ENCODE measurements at places on chromosomes 1 and 21.

DNA sequence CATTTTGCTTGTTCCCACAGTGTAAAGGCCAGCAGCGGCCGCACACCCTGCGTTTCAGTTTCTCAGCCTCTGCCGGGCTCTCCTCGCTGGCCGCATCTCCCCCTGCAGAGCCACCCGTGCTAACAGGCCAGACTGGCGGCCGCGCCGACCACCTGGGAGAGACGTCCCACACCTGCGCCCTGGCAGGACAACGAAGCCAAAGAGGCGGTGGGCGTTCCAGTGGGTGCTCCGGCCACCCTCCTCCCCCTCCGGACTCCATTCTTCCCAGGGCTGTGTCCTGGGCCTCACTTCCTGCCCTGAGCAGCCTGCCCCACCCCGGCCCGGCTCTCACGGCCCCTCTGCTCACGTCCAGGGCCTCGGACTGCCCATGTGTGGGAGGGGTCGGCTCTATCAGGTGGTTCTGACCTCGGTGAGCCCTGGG lies 31.9 kb upstream of the SLC19A1 start:
- DNase-seq, result no peak
- no peaks in the 10 kb centered on the region for H3K36me3 ChIP-seq
- no peak overlapping the region for H3K27ac ChIP-seq
- H3K4me3 ChIP-seq, result no peak overlapping the region

DNA sequence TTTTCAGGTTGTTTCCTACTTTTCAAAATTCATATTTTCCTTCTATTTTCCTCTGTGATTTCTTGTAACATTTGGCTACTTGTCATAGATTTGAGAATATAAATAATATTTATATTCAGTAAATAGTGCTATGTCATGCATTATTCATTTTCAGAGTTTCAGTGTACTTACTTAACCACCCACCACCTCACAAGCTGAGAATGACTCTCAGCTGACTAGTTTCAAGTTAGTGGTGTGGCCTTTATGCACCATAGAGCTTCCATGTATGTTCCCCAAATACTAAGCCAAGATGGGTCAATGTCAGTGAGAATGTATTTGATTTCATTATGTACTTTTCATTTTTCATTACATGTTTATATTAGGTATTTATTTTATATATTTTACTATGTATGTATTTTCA lies 56.9 kb upstream of the RGS1 start:
- peaks cover 35% of the 10 kb centered on the region for H3K4me1 ChIP-seq
- H3K4me3 ChIP-seq, result no peak overlapping the region
- no peak overlapping the region for H3K27ac ChIP-seq
- H3K36me3 ChIP-seq, result no peaks in the 10 kb centered on the region
- DNase-seq, result no peak
- H3K27me3 ChIP-seq, result no peaks in the 10 kb centered on the region

- no peaks in the 10 kb centered on the region for H3K4me1 ChIP-seq
- no peak for DNase-seq
- H3K4me3 ChIP-seq, result no peak overlapping the region
- peaks cover 14% of the 10 kb centered on the region for H3K27me3 ChIP-seq
Measured at GRCh38 chr1:214566158-214567104, 15.0 kb upstream of the PTPN14 start.

- peaks cover 1% of the 10 kb centered on the region for H3K36me3 ChIP-seq
- peaks cover 5% of the 10 kb centered on the region for H3K27me3 ChIP-seq
- DNase-seq, result no peak
- H3K4me3 ChIP-seq, result no peak overlapping the region
Measured at GRCh38 chr1:16418823-16419425, 18.3 kb downstream of the SPATA21 start.

DNA sequence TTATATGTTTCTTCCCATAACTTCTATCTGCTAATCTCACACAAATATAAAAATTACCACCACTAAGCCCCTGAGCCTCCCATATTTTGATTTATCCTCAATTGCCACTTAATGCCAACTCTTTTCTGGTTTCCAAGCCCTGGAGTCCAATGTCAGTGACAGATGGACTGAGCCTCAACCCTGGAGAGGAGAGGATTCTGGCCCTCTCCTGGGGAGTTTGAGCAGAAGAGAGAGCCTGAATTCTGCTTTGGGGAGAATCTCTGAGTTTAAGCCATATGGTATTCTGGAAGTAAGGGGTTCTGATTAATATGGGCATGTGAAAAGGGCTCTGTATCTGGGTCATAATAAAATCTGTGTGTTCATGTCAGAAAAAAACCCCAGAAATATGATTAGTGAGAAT lies 8.5 kb downstream of the CADM3 start:
- H3K36me3 ChIP-seq, result no peaks in the 10 kb centered on the region
- no peak for DNase-seq
- H3K27me3 ChIP-seq, result peaks cover 29% of the 10 kb centered on the region
- H3K27ac ChIP-seq, result no peak overlapping the region
- no peak overlapping the region for H3K4me3 ChIP-seq

DNA sequence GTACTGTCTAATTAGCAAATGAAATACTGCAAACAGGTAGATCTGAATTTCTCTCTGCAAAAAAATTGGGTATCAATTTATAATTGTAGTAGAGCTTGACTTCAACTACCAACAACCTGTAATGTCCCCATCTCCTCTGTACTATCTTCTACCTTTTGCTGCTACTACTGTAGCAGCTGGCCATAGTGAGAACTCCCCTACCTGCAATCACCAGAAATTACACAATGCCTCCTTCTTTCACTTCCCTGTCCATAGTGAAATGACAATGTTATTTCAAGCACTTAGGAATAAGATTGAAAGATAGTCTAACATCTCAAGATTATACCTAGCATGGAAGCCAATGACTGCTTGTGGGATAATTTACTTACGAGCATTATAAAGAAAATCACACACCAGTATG lies 100.4 kb downstream of the ACBD6 start:
- no peaks in the 10 kb centered on the region for H3K27me3 ChIP-seq
- no peaks in the 10 kb centered on the region for H3K4me1 ChIP-seq
- H3K27ac ChIP-seq, result no peak overlapping the region
- peaks cover 5% of the 10 kb centered on the region for H3K36me3 ChIP-seq
- no peak for DNase-seq
- H3K4me3 ChIP-seq, result no peak overlapping the region

DNA sequence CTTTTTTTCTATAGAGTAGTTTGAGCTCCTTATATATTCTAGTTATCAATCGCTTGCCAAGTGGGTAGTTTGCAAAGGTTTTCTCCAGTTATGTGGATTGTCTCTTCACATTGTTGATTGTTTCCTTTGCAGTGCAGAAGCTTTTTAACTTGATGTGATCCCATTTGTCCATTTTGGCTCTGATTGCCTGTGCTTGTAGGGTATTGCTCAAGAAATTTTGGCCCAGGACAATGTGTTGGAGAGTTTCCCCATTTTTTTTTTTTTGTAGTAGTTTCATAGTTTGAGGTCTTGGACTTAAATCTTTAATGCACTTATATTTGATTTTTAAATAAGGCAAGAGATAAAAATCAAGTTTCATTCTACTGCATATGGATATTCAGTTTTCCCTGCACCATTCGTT lies 774.8 kb upstream of the ADAMTS5 start:
- no peak overlapping the region for H3K27ac ChIP-seq
- H3K36me3 ChIP-seq, result no peaks in the 10 kb centered on the region
- H3K4me3 ChIP-seq, result no peak overlapping the region
- DNase-seq, result no peak

DNA sequence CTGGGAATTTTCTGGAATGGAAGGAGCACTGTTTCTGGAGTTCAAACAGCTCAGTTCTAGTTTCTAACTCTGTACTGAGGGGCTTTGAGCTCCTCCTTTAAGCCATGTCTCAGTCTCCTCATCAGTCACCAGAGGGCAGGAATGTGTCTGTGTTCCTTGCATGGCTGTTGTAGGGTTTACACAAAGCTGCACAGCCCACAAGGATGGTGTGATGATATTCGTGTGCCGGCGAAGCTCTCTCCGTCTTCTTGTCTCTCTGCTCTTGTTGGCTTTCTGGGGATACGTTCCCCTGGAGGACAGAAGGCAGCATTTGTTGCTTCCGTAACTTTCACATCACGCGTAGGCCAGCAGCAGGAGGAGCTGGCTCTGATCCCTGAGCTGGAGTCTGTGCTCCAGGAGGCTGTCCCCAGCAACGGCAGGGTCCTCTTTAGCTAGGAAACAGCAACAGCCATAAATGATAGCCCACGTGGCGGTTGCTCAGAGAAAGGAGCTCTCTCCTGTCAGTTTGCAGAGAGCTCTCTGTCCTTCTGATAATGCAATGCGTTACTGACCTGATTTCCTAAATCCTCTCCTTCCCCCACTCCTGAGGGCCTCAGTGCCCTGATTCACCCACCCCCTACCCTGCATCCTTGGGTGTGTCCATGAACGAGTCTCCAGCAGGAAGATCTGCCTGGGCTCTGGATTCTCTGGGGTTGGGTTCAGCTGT lies 189.2 kb upstream of the VAMP3 start:
- no peaks in the 10 kb centered on the region for H3K36me3 ChIP-seq
- no peak for DNase-seq
- H3K4me3 ChIP-seq, result no peak overlapping the region

GRCh38 chr21:45594721-45595489 lies 48.6 kb upstream of the PCBP3 start:
- DNase-seq, result peak; percentile 10
- peak overlapping the region; percentile 28 for H3K27ac ChIP-seq
- H3K27me3 ChIP-seq, result peaks cover under 1% of the 10 kb centered on the region
- no peaks in the 10 kb centered on the region for H3K36me3 ChIP-seq

GRCh38 chr1:245546875-245547274 lies 392.1 kb downstream of the KIF26B start:
- no peak for DNase-seq
- H3K27me3 ChIP-seq, result no peaks in the 10 kb centered on the region
- no peaks in the 10 kb centered on the region for H3K36me3 ChIP-seq

- no peak for DNase-seq
- H3K4me1 ChIP-seq, result peaks cover 43% of the 10 kb centered on the region
- peaks cover 4% of the 10 kb centered on the region for H3K36me3 ChIP-seq
- H3K27ac ChIP-seq, result peak overlapping the region; percentile 95
- peak overlapping the region; percentile 61 for H3K4me3 ChIP-seq
Measured at GRCh38 chr1:147046189-147046862, 108.2 kb downstream of the NBPF12 start.

DNA sequence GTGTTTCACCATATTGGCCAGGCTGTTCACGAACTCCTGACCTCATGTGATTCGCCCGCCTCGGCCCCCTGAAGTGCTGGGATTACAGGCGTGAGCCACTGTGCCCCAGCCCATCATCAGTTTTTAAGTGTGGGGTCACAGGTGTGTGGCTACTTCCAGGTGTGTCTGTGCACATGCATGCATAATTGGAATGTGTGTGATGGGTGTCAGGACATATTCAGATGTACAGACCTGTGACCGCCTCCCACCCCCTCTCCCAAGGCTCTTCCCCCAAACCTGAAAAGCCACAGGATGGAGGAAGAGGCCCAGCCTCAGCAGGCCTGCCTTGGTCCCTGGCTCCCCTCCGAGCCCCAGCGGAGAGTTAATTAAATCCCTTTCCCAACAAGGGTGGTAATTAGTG lies 37.3 kb upstream of the CSF3R start:
- H3K4me3 ChIP-seq, result no peak overlapping the region
- H3K4me1 ChIP-seq, result peaks cover 3% of the 10 kb centered on the region
- DNase-seq, result no peak
- no peaks in the 10 kb centered on the region for H3K36me3 ChIP-seq
